Stimulated activated CD8-positive, alpha-beta memory T cell treated with anti-CD3 and anti-CD28 coated beads, Interleukin-15, amount 100 ng/mL, for 4 hours (primary cell): ENCODE measurements at places on chromosomes 16 and 17.

GRCh38 chr16:68235108-68235886 is 630 bp downstream of the ESRP2 start:
- no peak for DNase-seq

- DNase-seq: no peak
Measured at GRCh38 chr16:56212144-56212543, 20.9 kb downstream of the GNAO1 start.

DNA sequence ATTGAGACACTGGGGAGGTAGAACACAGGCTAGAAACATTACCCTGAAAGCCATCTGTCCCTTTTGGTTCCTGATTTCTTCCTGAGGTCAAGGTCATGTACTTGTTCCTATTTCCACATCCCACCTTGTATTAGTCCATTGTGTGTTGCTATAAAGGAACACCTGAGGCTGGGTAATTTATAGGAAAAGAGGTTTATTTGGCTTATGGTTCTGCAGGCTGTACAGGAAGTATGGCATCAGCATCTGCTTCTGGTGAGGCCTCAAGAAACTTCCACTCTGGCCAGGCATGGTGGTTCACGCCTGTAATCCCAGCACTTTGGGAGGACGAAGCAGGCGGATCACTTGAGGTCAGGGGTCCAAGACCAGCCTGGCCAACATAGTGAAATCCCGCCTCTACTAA is 7.4 kb upstream of the MED9 start:
- DNase-seq: no peak

- no peak for DNase-seq
Measured at GRCh38 chr17:63191610-63192009, 225.6 kb downstream of the TANC2 start.

GRCh38 chr16:47358816-47359215 is 102.0 kb downstream of the ITFG1 start:
- no peak for DNase-seq

- DNase-seq: no peak
Measured at GRCh38 chr16:19613834-19614233, 58.3 kb downstream of the VPS35L start.

GRCh38 chr17:29844339-29845048 is 85.5 kb downstream of the SSH2 start:
- no peak for DNase-seq

- no peak for DNase-seq
Measured at GRCh38 chr16:10745841-10746240, 2.2 kb downstream of the NUBP1 start.

DNA sequence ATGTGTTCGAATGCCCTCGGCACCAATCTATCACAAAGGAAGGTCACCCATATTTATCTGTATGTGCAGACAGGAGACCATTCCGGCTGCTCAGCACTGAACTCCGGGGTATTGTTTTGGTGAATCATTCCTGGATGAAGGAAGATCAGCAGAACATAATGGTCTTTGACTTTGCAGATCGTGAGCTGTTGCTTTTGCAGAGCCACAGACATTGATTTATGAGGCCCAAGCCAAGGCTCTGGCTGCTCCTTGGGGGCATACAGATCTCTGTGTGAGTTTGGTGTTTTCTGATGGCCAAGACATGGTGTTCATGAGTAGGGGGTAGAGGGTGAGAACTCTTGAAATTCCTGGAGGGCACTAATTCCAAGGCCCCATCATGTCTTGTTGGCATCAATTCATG is 458.8 kb upstream of the HSBP1 start:
- DNase-seq: no peak
